ENCODE measurements at places on chromosomes 6 and 20.
A peak's percentile ranks its signal among the peaks of the same experiment; 100 is the strongest.

DNA sequence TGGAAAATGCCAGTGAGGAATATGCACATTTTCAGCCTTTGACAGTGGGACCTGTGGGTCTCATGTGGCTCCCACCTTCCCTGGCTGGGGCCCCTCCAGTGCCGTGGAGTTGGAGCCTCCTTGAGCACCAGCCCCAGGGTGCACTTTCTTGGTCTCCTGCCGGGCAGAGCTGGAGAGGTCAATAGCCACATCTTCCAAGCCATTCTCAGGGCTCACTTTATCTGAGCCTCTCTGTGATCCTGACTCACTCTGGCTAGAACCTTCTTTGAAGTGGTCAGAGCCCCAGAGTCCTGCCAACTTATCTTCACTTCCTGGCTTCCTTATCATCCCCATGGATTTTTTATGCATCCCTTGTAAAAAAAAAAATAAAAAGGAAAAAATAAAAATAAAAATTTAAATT lies 5.7 kb downstream of the VSX1 start:
- peaks cover 11% of the 10 kb centered on the region for H3K27me3 ChIP-seq
- H3K36me3 ChIP-seq, result no peaks in the 10 kb centered on the region
- H3K4me3 ChIP-seq, result no peak overlapping the region
- peaks cover 4% of the 10 kb centered on the region for H3K4me1 ChIP-seq
- no peak overlapping the region for H3K27ac ChIP-seq

DNA sequence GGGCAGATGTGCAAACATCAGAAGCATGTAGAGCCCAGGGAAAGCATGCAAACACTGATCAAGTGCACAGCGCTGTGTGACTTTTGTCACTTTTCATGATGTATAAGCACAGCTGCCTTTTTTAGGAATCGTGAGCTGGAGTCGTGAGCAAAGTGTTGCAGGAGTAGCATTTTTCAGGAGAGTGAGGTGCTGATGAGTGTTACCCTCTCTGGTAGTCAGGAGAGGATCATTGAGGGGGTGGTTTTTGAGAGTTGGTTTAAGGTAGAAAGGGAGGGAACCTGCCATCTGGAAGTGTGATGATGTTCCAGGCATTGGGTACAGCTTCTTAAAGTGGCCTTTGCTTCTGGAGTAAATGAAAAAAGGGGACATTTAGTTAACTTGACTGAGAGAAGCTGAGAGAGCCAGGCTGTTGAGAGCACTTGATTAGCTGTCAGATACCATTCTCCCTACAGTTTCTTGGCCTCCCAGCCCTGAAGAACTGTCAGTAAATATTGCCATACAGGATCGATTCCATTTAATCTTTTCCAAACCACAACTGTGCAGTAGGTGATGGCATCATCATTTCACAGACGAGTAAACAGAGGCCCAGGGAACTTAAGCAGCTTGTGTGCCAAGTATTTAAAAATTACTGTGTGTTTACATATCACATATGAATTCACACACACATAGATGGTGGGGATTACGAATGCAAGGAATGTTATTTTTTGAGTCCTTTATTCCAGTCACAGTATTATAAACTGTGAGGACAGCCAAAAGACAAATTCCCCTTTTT lies 28.9 kb downstream of the TPD52L1 start:
- H3K4me3 ChIP-seq, result no peak overlapping the region
- peak overlapping the region; percentile 14 for H3K27ac ChIP-seq

DNA sequence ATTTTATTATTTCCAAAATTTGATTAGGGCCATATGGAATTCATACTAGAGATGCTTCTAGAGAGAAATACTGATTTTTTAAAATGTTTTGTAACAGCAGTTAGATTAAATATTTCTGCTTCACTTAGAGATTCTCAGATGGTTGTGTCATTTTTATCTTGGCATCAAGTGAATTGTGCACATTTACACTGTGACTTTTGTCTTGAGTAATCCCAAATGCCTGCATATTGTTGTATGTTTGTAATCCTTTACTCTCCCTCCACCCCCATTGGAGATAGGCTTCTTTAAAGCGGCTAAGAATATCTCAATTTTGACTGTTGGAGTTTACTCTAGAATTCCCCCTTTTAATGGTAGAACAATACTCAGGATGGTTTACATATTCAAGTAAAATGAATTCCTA lies 19.0 kb downstream of the STX16 start:
- no peak for DNase-seq
- peaks cover 6% of the 10 kb centered on the region for H3K36me3 ChIP-seq
- H3K27ac ChIP-seq, result no peak overlapping the region
- H3K4me3 ChIP-seq, result no peak overlapping the region

- no peaks in the 10 kb centered on the region for H3K36me3 ChIP-seq
- no peak overlapping the region for H3K27ac ChIP-seq
- no peak overlapping the region for H3K4me3 ChIP-seq
- DNase-seq, result no peak
These were observed 8.9 kb downstream of the SLC16A10 start for GRCh38 chr6:111096246-111096645.

DNA sequence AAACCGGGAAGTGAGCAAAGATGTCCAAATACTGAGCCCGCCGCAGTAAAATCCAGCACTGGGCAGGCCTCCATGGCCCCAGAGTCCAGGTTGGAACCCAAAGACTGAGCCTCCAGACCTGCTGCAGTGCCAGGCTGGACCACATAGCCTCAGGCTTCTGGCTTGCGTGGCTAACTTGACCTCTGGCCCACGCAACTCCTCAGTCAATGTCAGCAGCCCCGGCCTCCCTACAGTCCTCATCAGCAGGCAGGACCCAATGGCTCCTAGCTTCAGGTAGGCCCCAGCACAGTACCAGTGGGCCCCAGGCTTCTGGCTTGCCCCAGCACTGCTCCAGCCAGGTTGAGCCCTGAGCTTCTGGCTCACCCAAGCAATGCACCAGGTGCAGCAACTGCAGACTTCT lies 245.1 kb upstream of the AFDN start:
- H3K4me1 ChIP-seq, result peaks cover 6% of the 10 kb centered on the region
- peaks cover 4% of the 10 kb centered on the region for H3K27me3 ChIP-seq
- no peak overlapping the region for H3K4me3 ChIP-seq
- peaks cover 4% of the 10 kb centered on the region for H3K36me3 ChIP-seq

DNA sequence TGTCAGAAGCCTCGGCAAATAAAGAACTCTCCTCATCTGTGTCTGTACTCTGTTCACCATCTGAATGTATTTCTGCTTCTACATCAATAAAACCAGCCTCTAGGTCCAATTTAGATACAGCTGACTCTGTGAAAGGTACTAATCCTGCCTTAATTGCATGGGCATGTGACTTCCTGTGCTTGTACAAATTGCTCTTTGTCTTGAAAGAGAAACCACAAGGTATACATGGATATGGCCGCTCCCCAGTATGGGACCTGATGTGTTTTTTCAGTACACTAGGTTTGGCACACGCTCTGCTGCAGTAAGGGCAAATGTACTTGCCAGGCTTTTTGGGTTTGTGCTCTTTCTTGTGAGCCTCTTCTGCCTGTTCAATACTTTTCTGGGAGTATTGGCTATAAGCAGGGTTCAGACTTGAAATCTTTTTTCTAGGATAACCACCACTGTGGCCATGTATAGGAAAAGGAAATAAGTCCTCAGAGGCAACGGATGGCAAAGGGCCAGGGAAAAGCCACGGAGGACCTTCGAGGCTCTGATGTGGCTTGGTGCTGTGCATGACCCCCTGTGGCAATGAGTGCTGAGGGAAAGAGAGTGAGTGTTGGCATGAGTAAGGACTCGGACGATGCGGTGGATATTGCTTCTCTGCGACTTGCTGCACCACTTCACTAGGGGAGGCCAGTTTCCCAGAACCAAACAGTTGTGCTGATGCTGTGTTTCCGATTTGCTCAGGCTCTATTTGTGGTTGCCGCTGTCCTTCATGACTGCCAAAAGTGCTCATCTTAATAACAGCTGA lies 170.9 kb downstream of the HIVEP2 start:
- peak overlapping the region; percentile 24 for H3K4me3 ChIP-seq
- DNase-seq, result no peak
- H3K36me3 ChIP-seq, result peaks cover 52% of the 10 kb centered on the region
- H3K4me1 ChIP-seq, result peaks cover 2% of the 10 kb centered on the region

- H3K4me3 ChIP-seq, result no peak overlapping the region
- DNase-seq, result no peak
- no peak overlapping the region for H3K27ac ChIP-seq
- H3K36me3 ChIP-seq, result no peaks in the 10 kb centered on the region
- H3K27me3 ChIP-seq, result no peaks in the 10 kb centered on the region
- no peaks in the 10 kb centered on the region for H3K4me1 ChIP-seq
These were observed 36.9 kb upstream of the LAMA4 start for GRCh38 chr6:112291161-112291762.

GRCh38 chr6:41063884-41064285 lies 8.3 kb downstream of the OARD1 start:
- H3K4me1 ChIP-seq, result no peaks in the 10 kb centered on the region
- no peaks in the 10 kb centered on the region for H3K27me3 ChIP-seq
- no peak for DNase-seq

DNA sequence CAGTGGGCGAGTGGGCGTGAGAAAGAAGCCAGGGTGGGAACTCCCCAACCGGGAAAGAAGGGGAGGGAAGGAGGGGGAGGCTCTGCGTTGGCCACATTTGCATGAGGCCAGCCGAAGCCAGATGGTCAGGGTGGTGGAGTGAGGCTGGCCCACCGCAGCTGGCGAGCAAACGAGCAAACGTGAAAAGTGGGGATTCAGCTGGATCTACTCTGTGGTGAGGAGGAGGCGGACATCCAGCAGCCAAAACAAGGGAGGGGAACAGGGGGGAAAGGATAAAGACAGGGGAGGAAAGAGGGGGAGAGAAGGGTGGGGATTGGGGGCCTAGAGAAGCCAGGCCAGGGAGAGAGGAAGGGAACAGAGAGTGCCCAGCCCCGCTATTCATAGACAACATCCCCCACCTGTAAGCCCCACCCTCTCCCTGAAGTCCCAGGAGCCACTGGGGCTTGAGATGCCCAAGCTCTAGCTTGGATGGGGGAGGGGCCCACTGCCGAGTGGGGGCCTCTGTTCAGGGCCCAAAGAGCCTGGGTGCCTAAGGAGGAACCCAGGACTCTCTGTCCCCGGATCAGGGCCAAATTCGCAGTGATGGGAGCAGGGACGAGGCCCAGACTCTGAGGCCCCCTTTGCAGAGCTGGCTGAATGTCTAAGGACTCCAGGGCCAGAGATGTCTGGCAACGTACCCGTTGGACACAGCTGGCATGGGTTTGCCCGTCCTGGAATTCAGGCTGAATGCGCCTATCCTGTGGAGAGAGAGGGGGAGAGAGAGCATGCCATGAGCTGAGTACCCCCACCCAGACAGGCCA lies 45.1 kb downstream of the CPNE5 start:
- peaks cover 7% of the 10 kb centered on the region for H3K4me1 ChIP-seq
- H3K27me3 ChIP-seq, result peaks cover 6% of the 10 kb centered on the region
- peaks cover 10% of the 10 kb centered on the region for H3K36me3 ChIP-seq
- H3K4me3 ChIP-seq, result no peak overlapping the region
- H3K27ac ChIP-seq, result no peak overlapping the region

- H3K4me3 ChIP-seq, result no peak overlapping the region
- H3K4me1 ChIP-seq, result no peaks in the 10 kb centered on the region
- no peak overlapping the region for H3K27ac ChIP-seq
- no peak for DNase-seq
- no peaks in the 10 kb centered on the region for H3K36me3 ChIP-seq
These were observed 174.9 kb downstream of the PLCB1 start for GRCh38 chr20:8306937-8307336.

DNA sequence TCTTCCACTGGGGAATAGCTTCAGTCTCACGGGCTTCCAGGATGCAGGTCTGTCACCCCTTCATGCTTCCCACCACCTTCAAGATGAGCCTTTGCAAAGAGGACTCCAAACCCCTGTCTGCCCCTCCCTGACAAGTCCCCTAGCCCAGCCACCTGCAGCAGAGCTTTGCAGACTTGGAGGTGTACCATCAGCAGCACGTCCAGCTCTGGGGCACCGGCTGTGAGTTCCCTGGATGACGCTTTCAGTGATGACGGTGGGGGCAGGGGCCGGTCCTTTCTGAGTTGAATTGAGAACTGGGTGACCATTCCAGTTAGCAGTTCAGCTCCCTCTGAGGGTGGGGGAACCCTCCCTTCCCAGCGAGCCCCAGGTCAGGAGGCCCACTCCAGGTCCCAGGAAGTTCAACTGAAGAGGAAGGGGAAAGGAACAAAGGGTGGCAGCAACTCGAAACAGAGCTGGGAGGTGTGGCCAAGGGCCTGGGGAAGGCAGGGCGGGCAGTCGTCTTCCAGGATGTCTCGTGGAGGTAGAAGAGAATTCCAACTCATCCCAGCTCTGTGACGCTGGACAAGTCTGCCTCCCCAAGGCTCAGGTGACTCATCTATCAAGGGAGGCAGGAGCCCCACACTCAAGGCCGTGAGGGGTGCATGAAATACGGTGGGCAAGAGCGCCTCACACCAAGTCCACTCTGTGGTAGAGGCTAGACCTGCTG lies 86.0 kb downstream of the PTPN1 start:
- H3K27me3 ChIP-seq, result peaks cover 17% of the 10 kb centered on the region
- H3K36me3 ChIP-seq, result no peaks in the 10 kb centered on the region
- no peak for DNase-seq
- H3K4me1 ChIP-seq, result peaks cover 13% of the 10 kb centered on the region
- no peak overlapping the region for H3K4me3 ChIP-seq

DNA sequence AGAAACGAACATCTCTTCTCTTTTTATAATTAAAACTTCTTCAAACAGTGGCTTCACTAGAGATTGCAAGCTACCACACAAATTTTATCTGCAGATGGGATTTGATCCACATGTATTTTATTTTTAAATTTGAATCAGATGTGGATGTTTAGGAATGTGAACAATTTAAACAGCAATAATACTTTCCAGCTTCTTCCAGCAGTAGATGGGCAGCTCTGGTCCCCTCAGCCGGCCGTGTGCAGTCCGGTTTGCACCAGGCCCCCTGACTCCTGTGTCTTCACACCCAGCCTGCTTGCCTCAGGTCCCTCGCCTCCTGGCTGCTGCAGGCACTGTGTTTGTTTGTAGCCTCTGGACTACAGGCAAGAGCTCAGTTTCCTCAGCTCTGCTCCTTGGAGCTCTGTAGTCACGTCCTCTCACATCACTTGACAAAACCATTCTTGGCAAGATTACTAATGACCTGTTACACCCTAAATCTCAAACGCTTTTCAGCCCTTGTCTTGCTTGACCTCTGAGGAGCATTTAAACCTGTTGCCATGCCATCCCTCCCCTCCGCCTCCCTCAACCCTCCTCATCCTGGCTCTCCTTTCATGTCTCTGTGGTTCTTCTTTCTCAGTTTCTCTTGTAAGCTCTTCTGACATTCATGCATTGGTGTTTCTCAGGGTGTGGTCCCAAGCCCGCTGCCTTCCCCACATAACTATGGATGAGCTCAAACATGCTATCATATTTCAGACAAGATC lies 13.2 kb upstream of the ZBTB24 start:
- peaks cover 4% of the 10 kb centered on the region for H3K27me3 ChIP-seq
- no peaks in the 10 kb centered on the region for H3K36me3 ChIP-seq
- no peak overlapping the region for H3K27ac ChIP-seq
- H3K4me3 ChIP-seq, result no peak overlapping the region
- no peak for DNase-seq

GRCh38 chr6:142946924-142947713 lies 2.1 kb upstream of the HIVEP2 start:
- H3K27ac ChIP-seq, result peak overlapping the region; percentile 96
- H3K27me3 ChIP-seq, result peaks cover 21% of the 10 kb centered on the region
- H3K4me3 ChIP-seq, result peak overlapping the region; percentile 95

GRCh38 chr20:54097236-54097529 lies 26.8 kb upstream of the BCAS1 start:
- H3K4me1 ChIP-seq, result peaks cover 3% of the 10 kb centered on the region
- H3K4me3 ChIP-seq, result no peak overlapping the region
- no peaks in the 10 kb centered on the region for H3K27me3 ChIP-seq
- no peaks in the 10 kb centered on the region for H3K36me3 ChIP-seq
- DNase-seq, result no peak
- H3K27ac ChIP-seq, result no peak overlapping the region

- H3K36me3 ChIP-seq, result no peaks in the 10 kb centered on the region
- H3K27me3 ChIP-seq, result no peaks in the 10 kb centered on the region
- H3K27ac ChIP-seq, result no peak overlapping the region
- H3K4me3 ChIP-seq, result no peak overlapping the region
These were observed 129.2 kb downstream of the GMPR start for GRCh38 chr6:16367571-16367970.
